ENCODE measurements at places on chromosomes 1 and 21. TPM values are rescaled to one million over a fixed set of nuclear protein-coding genes. Genes with fewer than 3 reads are reported as not detected.

- DNase-seq, result no peak
- no peak overlapping the region for H3K4me3 ChIP-seq
- no peaks in the 10 kb centered on the region for H3K36me3 ChIP-seq
- H3K27me3 ChIP-seq, result no peaks in the 10 kb centered on the region
- H3K27ac ChIP-seq, result no peak overlapping the region
These were observed 15.9 kb upstream of the IFNGR2 start for GRCh38 chr21:33387294-33387693.

DISP3 gene
- 0.21 TPM for total RNA-seq

GRCh38 chr1:43034778-43035177, 76.1 kb upstream of the SLC2A1 start:
- DNase-seq, result no peak
- no peaks in the 10 kb centered on the region for H3K27me3 ChIP-seq
- no peak overlapping the region for H3K4me3 ChIP-seq
- no peaks in the 10 kb centered on the region for H3K36me3 ChIP-seq

GRCh38 chr1:48939828-48940227, 163.1 kb upstream of the BEND5 start:
- DNase-seq, result no peak
- H3K27ac ChIP-seq, result no peak overlapping the region
- H3K4me3 ChIP-seq, result no peak overlapping the region
- H3K4me1 ChIP-seq, result no peaks in the 10 kb centered on the region
- H3K36me3 ChIP-seq, result no peaks in the 10 kb centered on the region
- peaks cover 2% of the 10 kb centered on the region for H3K27me3 ChIP-seq

GRCh38 chr1:74811436-74812179, 78.7 kb downstream of the TYW3 start:
- H3K27ac ChIP-seq, result no peak overlapping the region
- no peak for DNase-seq
- H3K4me3 ChIP-seq, result no peak overlapping the region

DNA sequence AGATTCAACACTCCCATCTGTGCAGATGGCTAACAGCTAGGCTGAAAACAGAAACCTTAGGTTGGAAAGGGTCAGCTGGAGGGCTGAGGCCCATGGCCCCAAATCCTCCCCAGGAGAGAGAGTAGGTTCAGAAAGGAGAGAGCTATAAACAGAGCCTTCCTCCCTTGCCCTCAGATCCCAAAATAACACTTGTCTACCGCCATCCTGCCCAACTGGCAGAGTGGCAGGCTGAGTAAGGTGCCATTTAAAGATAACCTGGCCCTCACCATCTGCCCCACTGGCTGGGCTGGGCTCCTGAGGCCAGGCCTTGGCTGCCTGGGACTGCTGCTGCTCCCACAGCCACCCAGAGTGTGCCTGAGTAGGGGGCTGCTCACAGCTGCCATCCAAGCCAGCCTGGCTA, 4.3 kb upstream of the SHISA4 start:
- H3K4me3 ChIP-seq, result no peak overlapping the region
- no peaks in the 10 kb centered on the region for H3K27me3 ChIP-seq
- no peak overlapping the region for H3K27ac ChIP-seq
- H3K4me1 ChIP-seq, result peaks cover 53% of the 10 kb centered on the region
- DNase-seq, result no peak
- H3K36me3 ChIP-seq, result no peaks in the 10 kb centered on the region

ABCG1 gene
- 0.51 TPM for total RNA-seq

DNA sequence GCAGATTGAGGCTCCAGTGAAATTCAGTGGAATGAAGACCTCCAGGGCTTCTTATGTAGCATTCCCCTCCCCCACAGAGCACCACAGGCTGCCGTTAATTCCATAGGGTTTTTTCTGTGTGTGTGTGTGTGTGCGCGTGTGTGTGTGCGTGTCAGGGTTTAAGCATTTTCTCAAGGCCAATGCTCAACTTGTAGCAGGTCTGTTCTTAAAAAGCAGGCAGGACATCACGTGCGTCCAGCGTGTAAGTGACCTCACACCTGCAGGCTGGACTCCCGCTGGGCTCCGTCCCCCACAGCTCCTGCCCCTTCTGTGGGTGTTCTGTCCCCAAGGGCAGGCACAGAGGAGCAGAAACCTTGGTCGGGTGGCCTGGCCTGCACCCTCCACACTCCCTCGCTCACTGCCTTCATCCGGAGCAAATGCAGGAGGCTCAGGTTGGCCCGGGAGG, 5.3 kb downstream of the PRDM16 start:
- peaks cover 19% of the 10 kb centered on the region for H3K4me1 ChIP-seq
- no peaks in the 10 kb centered on the region for H3K36me3 ChIP-seq
- H3K4me3 ChIP-seq, result no peak overlapping the region

OR2L2 gene
- total RNA-seq, result 0.07 TPM

- no peak overlapping the region for H3K4me3 ChIP-seq
- DNase-seq, result no peak
- H3K27ac ChIP-seq, result no peak overlapping the region
- H3K36me3 ChIP-seq, result no peaks in the 10 kb centered on the region
- no peaks in the 10 kb centered on the region for H3K4me1 ChIP-seq
These were observed 170.8 kb downstream of the S1PR1 start for GRCh38 chr1:101407505-101408211.

CLEC20A gene
- not detected for total RNA-seq

RAB42 gene
- total RNA-seq, result 1.3 TPM

KIF26B gene
- total RNA-seq, result 47.0 TPM

DNA sequence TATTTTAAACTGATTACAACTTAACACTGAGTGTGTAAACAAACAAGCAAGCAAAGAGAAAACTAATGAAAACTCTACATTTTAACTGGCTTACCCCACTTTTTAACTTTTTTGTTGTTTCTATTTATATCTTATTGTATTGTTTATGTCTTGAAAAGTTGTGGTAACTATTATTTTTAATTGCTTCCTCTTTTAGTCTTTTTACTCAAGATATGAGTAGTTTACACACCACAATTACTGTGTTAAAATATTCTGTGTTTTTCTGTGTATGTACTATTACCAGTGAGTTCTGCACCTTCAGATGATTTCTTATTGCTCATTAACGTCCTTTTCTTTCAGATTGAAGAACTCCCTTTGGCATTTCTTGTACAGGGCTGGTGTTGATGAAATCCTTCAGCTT, 4.7 kb upstream of the HHAT start:
- peaks cover 9% of the 10 kb centered on the region for H3K4me1 ChIP-seq
- no peak overlapping the region for H3K4me3 ChIP-seq
- no peak for DNase-seq
- H3K36me3 ChIP-seq, result peaks cover 7% of the 10 kb centered on the region
- no peaks in the 10 kb centered on the region for H3K27me3 ChIP-seq

- H3K4me3 ChIP-seq, result no peak overlapping the region
- no peak overlapping the region for H3K27ac ChIP-seq
- no peak for DNase-seq
- no peaks in the 10 kb centered on the region for H3K27me3 ChIP-seq
- H3K4me1 ChIP-seq, result peaks cover 11% of the 10 kb centered on the region
These were observed 54.1 kb downstream of the DNAJC6 start for GRCh38 chr1:65363484-65363883.

DNA sequence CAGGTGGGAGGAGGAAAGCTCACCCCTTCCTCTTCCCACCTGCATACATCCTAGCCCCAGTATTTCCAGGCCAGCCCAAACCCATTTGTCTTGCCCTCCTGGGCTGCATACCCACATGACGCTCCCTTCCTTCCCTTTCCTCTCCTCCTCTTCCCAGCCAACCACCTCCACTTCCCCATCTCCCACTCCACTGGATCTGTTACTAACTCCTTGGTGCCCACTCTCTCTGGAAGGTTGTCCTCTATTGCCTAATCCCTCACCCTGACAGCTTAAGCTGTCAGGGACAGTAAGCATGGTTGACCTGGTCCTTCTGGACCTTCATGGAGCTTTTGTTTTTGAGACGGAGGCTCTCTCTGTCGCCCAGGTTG, 23.0 kb upstream of the SYNC start:
- DNase-seq, result no peak
- H3K4me1 ChIP-seq, result peaks cover 27% of the 10 kb centered on the region
- H3K27ac ChIP-seq, result peak overlapping the region; percentile 92
- no peak overlapping the region for H3K4me3 ChIP-seq

SV2A gene
- 15.3 TPM for total RNA-seq

DNA sequence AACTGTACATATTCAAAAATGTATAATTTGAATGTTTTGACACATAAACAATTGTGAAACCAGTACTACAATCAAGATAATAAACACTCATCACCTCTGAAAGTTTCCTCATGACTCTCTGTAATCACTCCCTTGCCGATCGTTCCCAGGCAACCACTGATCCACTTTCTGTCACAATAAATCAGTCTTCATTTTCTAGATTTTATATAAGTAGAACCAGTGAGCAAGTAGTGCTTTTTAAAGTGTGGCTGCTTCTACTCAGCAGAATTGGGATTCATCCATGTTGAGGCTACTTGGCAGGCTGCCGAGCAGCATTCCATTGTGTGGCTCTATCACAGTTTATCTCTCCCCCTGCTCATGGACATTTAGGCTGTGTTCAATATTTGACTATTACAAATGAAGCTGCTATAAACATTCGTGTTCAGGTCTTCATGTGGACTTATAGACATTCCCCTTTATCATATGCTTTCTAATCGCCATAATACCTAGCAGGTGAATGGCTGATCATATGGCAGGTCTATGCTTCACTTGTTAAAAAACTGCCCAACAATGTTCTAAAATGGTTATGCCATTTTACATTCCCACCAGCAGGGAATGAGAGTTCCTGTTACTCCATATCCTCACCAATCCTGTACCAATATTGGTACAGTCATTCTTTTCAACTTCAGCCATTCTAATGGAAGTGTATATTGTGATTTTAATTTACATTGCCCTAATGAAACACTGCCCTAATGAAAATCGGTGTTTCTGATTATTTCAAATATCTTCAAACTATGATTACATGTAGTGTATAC, 20.5 kb downstream of the TEX38 start:
- no peak for DNase-seq
- peaks cover 38% of the 10 kb centered on the region for H3K36me3 ChIP-seq
- H3K27ac ChIP-seq, result no peak overlapping the region
- no peaks in the 10 kb centered on the region for H3K27me3 ChIP-seq
- no peak overlapping the region for H3K4me3 ChIP-seq
- H3K4me1 ChIP-seq, result peaks cover 25% of the 10 kb centered on the region

GRCh38 chr21:33373451-33373850, 29.8 kb upstream of the IFNGR2 start:
- H3K27ac ChIP-seq, result no peak overlapping the region
- H3K4me1 ChIP-seq, result peaks cover 14% of the 10 kb centered on the region
- DNase-seq, result no peak
- H3K36me3 ChIP-seq, result peaks cover 1% of the 10 kb centered on the region

ASH1L gene
- total RNA-seq, result 50.5 TPM

GRCh38 chr1:41917835-41918449, 780 bp downstream of the HIVEP3 start:
- H3K4me1 ChIP-seq, result peaks cover 30% of the 10 kb centered on the region
- no peak for DNase-seq
- no peaks in the 10 kb centered on the region for H3K36me3 ChIP-seq
- no peaks in the 10 kb centered on the region for H3K27me3 ChIP-seq
- H3K27ac ChIP-seq, result no peak overlapping the region
- peak overlapping the region; percentile 72 for H3K4me3 ChIP-seq

GUK1 gene
- total RNA-seq, result 155 TPM

DNA sequence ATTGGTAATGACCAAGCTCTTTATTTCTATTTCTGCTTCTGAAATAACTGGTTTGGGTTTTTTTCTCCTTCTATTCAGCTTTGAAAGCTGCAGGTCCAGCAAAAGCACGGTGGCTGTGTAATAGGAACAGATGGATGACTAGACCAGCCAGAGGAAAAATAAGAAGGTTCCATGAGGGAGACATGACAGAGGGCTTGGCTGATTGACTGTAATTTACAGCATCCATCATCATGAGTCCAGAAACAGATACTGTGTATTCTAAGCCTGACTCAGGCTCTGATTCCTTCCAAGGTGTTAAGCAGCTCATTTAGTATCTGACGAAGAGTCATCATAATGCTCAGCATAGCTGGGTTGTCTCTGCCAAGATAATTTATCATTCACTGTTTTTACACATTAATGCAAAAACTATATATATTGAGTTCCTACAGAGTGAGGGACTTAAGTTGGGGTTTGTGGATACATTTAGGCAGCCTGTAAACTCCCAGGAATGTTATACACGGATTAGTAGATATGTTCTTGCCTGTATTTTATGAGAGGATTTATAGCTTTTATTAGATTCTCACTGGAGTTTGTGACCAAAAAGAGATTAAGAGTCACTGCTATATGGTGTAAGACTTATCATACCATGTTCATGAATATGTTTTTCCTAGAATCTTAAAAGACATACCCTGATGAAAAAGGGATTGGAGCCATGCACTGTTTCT, 72.6 kb downstream of the SGIP1 start:
- no peak for DNase-seq
- no peaks in the 10 kb centered on the region for H3K27me3 ChIP-seq
- H3K4me3 ChIP-seq, result no peak overlapping the region
- peaks cover 24% of the 10 kb centered on the region for H3K4me1 ChIP-seq
- no peak overlapping the region for H3K27ac ChIP-seq

DNA sequence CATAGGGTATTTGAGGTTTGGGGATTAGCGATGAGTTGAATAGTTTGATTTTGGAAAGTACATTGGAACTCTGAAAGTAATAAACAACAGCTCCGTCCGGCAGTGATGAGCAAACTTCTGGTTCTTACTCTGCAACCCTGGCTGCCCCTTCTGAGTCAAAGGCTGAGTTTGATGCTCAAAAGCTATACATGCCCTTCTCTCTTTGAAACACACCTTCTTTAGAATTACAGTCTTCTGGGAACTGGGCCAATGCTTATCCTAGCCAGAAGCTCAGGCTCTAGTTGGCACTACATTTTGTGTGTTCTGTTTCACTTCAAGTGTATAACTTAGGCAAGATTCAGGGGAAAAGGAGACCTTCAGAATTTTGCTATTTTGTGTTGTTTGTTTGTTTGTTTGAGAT, 9.3 kb downstream of the AHCYL1 start:
- H3K27ac ChIP-seq, result no peak overlapping the region
- peaks cover 44% of the 10 kb centered on the region for H3K4me1 ChIP-seq
- no peak for DNase-seq
- H3K27me3 ChIP-seq, result no peaks in the 10 kb centered on the region
- H3K36me3 ChIP-seq, result peaks cover 4% of the 10 kb centered on the region

DNA sequence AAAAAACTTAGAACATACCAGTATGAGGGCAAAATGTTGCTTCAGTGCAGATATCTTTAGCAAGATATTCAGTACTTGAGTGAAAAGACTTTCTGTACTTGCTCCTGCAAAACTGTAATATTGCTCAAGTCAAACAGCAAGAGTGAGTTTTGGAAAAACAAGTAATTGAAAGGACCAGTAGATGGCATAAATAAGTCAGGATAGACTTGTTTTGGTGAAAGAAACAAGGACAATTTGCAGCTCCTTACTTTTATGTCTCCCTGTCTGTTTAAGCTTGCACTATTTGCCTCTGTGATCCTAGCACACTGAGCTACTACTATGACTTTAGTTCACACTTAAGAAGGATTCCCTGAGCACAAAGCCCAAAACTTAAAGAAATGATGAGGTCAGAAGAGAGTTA, 39.1 kb downstream of the IFI44 start:
- no peak overlapping the region for H3K4me3 ChIP-seq
- DNase-seq, result no peak
- H3K4me1 ChIP-seq, result peaks cover 40% of the 10 kb centered on the region
- H3K27ac ChIP-seq, result peak overlapping the region; percentile 78
- peaks cover 4% of the 10 kb centered on the region for H3K36me3 ChIP-seq

All from chondrocyte (in vitro differentiated cells).